Activated B cell treated with CpG ODN at 0.5 μM for 24 hours (primary cell): ENCODE measurements at places on chromosomes 5 and 9. TPM values are rescaled to one million over a fixed set of nuclear protein-coding genes. Genes with fewer than 3 reads are reported as not detected.

GRCh38 chr9:89674667-89675057 lies 69.8 kb downstream of the GADD45G start:
- no peak for DNase-seq

DNA sequence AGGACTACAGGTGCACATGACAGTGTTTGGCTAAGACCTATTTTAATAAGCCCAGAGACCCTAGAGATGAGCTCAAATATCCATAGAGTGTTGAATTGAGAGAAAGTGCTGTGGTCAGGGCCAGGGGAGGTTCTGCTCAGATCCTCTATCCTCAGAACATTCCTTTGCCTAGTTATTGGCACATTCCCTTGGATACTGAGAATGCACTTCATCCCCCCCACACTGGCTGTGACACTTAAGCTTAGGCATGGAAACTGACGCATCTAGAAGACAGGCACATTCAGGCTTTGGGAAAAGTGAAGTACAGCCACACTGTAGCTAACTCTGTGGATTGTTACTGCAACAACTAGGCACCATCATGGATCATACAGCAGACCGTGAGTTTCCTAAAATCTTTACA lies 27.1 kb upstream of the RASGRF2 start:
- DNase-seq, result no peak

NDUFA8 gene
- 21.1 and 21.2 TPM in 2 replicates for total RNA-seq

DNA sequence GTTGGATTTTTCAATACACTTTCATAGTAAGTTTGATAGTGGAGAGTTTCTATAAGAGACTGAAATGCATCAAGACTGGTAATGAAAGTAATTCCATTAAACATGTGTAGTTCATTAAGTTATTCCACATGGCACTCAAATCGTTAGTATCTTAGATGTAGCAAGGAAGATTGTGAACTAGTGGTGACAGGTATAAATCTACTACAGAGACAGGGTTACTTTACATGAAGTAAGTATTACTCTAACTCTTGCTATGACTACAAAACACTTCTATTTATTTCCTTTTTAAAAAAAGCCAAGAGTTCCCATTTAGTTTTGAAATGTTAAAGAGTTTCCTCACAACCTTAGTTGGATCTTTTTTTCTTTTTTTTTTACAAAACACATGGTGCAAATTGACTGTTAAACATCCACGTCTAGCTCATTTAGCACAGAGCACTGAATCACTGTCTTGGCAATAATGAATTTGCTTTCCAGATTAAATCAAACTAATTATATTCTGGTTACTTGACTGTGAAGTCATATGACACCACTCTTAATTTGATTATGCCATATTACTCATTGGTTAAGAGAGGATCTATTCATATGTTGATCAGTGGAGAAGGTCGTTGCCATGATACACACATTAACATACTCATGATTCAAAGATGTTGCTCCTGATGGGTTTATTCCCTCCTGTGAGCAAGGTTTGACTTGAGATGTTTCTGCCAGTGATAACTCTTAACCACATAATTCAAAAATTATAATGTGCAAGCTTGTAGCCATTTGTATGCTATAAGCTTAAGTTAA lies 644.8 kb downstream of the EFNA5 start:
- no peak for DNase-seq

DNA sequence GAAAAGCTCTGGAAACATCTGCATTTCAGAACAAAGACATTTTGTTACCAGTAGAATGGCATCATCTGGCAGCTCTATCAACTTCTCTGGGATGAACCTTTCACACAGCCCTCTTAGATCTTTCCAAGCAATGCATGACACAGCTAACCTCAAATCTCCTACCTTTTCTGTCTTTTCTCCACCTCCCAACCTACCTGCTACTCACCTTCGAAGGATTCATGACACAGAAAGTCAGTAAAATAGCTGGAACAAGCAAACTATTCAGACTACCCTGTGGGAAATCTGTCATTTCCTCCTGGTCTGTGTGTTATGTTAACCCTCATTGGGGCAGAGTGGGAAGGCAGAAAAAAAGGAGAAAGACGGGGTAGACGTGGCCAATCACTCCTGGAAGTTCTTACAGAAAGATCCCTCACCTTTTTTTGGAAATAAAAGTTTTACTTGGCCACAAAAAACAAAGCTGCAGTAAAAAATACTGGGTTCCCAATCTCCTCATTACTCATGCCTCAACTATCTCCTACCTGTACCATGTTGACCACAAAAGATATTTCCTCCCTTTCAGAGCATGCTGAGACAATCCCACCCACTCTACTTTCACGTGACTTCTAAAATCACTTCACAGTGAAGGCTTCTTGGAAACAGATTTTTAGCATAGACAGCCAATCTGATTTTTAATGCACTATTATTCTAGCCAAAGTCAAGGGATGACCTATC lies 362.1 kb upstream of the RFX3 start:
- DNase-seq, result no peak

NRG2 gene
- 0.07 TPM in 1 of 2 replicates, not detected in the other for total RNA-seq

ZDHHC11B gene
- 0.07 and 0.09 TPM in 2 replicates for total RNA-seq

GRCh38 chr9:89891591-89892304 lies 286.9 kb downstream of the GADD45G start:
- no peak for DNase-seq

FOXD4L6 gene
- total RNA-seq, result not detected in 2 replicates

NUDCD2 gene
- total RNA-seq, result 23.5 and 28.1 TPM in 2 replicates

- DNase-seq, result no peak
These were observed 134.8 kb upstream of the PCA3 start for GRCh38 chr9:76629205-76629990.

DNA sequence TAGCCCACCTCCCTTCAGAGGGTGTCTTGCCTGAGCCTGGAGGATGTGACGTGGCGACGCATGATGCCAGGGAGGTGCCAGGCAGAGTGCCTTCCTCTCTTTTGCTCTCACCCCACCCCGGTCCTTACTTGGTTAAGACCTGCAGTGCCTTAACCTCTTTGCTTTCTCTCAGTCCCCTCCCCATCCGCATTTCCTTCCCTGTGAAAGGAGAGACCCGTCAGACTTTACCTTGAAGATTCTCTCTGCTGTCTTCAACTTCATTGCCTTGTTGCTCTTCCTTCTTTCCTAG lies 52.0 kb upstream of the NCS1 start:
- DNase-seq, result no peak

GRCh38 chr5:149372076-149372795 lies 6.9 kb downstream of the IL17B start:
- no peak for DNase-seq
